ENCODE measurements at places on chromosomes 16 and 17.

DNA sequence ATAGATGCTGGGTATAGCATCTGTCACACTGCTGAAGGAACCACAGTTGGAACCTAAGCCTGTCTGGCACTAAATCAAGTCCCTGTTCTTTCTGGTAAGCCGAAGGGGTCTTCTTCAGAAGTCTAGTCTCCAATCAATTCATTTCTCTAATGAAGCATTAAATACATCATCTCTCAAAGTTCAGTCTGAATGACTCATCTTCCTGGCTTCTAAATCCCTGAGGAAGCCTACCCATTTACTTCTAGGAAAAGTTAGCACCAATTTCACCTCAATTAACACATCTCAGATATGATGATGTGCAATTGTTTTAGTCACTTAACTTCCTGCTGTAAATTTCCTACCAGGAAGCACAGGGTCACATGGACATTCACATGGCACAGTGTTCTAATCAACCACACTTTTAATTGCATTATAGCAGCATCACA is 49.9 kb downstream of the TEX14 start:
- DNase-seq, result no peak

- DNase-seq, result no peak
These were observed 191.1 kb downstream of the CHD9NB start for GRCh38 chr16:52861614-52862022.

DNA sequence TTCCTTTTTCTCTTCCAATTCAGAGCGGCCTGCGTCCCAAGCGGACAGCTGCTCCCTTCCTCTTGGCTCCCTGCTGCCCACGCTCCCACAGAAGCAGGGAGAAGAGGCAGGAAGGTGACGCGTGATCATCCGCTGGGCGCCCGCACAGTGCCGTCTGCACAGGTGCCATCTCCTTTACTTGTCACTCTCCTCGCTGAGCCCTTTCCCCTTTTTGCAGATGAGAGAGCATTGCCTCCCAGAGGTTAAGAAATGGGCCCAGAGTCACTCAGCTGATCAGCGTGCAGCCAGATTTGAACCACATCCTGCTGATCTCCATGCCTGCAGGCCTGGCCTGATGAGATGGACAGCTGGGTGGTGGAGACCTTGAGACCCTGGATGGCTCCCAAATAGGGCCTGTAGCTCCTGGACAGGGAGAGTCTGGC is 299.8 kb downstream of the SEC14L1 start:
- DNase-seq, result no peak

DNA sequence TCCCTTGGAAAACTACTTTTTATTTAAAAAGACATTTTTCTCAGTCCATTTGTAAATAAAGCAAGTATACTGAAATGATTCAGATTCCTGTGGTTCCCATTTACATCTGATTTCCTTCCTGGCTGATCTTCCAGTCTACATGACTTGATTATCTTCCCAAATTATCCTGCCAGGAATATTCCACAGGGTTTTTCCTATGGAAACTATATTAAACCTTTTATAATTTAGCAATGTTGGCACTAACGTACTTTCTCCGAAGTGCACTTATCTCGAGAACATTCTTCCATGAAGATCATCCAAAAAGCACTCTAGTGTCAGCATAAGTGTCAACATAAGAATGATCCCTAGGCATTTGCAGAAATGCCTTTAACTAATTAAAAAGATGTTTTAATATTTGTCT is 347.7 kb upstream of the KIF2B start:
- no peak for DNase-seq

DNA sequence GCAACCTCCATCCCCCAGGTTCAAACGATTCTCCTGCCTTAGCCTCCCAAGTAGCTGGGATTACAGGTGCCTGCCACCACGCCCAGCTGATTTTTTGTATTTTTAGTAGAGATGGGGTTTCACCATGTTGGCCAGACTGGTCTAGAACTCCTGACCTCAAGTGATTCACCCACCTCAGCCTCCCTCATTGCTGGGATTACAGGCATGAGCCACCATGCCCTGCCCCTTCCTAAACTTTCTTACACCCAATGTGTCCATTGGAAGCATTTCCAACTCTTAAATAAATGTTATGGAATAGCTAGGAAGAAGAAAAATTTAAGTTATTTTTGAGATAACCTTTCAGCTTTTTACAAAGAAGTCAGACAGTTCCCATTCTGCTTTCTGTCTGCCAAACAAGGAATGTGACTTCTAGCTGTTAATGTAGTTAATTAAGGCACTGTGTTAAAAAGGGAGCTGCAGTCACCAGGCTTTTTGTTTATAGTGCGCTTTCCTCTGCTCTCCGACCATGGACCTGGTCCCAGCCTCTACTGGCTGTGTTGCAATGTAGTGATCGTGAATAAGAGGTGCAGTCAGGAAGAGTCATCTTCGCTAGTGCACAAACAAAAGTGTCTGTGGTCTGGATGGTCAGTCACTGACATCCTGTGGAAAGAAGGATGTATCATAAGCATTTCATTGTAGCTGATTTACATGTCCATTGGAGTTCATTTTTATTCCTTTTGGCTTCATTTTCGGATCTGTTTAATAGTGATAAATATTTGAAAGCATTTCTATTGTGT is 39.7 kb downstream of the USP10 start:
- DNase-seq, result no peak

GRCh38 chr17:82019690-82020571 is 2.7 kb downstream of the CENPX start:
- no peak for DNase-seq

GRCh38 chr17:59851439-59852375 is 41.0 kb downstream of the TUBD1 start:
- no peak for DNase-seq

Measured in caudate nucleus (tissue), 63 donors.